Tibial nerve (tissue), 4 donors: ENCODE measurements at places on chromosomes 3 and 15. TPM values are rescaled to one million over a fixed set of nuclear protein-coding genes. Genes with fewer than 3 reads are reported as not detected.

- DNase-seq, result no peak
These were observed 153.1 kb downstream of the CLSTN2 start for GRCh38 chr3:140088058-140088457.

DNA sequence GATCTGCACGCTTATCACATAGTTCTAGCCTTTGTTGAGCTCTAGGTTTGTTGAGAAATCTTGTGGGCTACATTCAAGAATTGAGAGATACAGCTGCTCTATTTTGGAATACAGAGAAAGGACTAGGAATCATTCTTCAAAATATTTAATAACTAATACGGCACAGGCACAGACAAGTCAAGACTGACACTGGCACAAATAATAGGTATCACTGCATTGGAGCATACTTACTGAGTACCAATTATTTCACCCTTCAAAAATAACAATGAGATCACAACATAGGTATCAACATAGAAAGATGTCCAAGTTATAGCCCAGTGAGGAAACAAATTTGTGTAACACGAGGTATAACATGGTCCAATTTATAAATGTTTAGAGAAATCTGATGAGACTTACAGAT, 133.7 kb upstream of the TSC22D2 start:
- no peak for DNase-seq

- peak; percentile 59 for DNase-seq
These were observed 51.1 kb upstream of the ARRDC4 start for GRCh38 chr15:97909291-97909891.

Gene OR4F15
- total RNA-seq, result not detected

- DNase-seq, result no peak
These were observed 8.3 kb downstream of the TMPRSS7 start for GRCh38 chr3:112042842-112043280.

DNA sequence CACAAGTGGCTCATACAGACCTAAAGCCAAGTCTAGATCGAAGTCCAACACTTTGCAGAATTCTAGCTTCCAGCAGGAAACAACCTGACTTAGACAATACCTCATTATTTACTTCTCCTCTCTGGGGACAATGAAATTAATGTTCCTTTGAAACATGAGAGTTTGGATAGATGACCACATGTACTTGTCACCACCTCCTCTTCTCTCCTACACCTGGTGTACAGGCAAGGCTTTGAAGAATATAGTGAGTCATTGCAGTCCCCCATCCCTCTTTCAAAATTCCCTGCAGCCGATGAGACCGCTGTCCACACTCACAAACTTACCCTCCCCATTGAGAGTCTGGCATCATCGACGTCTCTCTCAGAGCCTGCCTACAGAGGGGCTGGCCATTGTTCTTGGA, 189.0 kb upstream of the HES1 start:
- DNase-seq, result no peak

DNA sequence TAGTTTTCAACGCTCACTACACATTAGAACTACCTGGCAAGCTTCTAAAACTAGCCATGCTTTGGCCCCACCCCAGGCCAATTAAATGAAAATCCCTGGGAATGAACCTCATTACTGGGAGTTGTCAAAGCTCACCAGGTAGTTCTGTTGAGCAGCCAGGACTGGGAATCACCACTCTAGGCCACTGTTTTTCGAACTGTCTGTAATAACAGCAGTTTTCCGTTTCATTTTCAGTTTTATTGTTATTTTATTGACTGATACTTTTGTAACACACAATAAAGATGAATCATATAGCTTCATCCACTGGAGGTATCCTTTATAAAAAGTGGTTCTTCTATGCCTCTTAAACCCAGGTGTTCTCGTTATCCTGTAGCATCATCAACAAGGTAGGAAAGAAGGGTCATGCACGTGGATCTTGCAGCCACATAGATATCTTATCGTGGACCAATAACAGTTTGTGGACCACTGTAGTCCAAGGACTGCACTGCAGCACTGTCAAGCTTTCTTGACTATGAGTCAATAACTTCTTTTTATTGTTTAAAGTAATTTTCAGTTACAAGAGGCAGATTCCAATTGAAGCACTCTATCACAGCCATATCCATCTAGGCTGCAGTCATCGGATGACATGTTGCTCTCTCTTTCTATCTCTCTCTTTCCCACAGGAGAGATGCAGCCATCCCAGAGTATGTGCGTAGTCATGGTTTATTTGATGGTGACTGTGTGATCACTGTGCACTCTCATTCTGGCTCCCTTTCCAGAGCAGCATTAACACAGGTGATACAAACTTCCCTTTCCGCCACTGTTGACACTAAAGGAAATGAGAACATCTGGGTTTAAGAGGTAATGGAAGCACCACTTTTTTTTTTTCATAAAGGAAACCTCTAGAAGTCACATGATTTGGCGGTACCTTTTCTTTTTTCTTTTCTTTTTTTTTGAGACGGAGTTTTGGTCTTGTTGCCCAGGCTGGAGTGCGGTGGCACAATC, 39.0 kb upstream of the BLM start:
- DNase-seq, result no peak

Gene RPL22L1
- total RNA-seq, result 96.6 TPM

- DNase-seq, result no peak
These were observed 50.9 kb downstream of the DPH6 start for GRCh38 chr15:35495080-35495479.

- DNase-seq, result no peak
These were observed 139.6 kb downstream of the CMSS1 start for GRCh38 chr3:99957151-99957796.

DNA sequence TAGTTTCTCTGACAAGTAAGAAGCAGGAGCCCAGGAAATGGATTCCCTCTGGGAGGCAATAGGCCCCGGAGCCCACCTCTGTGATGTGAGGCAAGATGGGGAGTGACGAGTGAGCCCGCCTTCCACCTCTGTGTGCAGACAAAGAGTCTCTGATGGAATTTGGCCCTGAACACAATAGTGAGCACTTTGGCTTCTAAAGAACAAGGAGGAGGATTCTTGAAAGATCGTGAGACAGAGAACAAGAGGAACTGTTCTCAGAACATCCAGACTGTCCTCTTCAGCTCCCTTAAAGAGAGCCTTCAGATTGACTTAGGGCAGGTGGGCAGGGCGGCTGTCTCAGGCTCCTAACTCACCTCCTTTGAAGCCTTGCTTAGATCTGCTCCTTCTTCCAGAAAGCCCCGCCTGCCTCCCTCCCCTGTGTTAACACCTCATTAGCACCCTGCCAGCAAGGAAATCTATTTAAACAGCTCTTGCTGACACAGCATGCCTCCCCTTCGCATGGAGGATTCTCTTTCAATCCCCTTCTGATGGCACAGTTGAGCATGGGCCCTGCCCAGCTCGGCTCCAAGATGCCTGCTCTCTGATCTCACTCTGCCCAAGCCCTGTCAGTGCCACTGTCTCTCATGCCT, 430.3 kb downstream of the NTRK3 start:
- DNase-seq, result no peak

DNA sequence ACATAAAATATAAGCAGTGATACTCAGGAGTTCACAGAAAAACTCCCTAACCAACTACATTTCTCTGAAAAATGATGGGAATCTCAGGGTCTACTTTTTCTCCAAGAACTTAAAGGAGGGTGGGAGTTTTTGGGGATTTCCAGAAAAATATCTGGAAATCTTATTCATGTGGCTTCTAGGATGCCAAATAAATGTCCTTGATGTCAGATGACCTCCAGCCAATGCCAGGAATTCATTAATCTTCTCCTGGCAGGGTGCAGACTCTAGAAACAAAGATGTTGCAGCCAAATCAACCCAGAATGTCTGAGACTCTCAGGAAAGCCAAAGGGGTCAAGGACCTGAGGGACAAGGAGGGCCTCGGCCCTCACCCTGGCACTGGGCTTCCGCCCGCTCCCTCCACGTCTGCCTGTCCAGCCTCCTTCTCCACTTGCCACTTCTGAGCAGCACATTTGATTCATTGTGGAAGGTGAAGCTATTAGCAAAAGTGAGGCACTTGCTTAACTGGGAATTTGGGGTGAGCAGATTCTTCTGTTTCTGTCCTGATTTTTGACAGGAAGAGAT, 61.9 kb upstream of the HEG1 start:
- DNase-seq, result no peak

DNA sequence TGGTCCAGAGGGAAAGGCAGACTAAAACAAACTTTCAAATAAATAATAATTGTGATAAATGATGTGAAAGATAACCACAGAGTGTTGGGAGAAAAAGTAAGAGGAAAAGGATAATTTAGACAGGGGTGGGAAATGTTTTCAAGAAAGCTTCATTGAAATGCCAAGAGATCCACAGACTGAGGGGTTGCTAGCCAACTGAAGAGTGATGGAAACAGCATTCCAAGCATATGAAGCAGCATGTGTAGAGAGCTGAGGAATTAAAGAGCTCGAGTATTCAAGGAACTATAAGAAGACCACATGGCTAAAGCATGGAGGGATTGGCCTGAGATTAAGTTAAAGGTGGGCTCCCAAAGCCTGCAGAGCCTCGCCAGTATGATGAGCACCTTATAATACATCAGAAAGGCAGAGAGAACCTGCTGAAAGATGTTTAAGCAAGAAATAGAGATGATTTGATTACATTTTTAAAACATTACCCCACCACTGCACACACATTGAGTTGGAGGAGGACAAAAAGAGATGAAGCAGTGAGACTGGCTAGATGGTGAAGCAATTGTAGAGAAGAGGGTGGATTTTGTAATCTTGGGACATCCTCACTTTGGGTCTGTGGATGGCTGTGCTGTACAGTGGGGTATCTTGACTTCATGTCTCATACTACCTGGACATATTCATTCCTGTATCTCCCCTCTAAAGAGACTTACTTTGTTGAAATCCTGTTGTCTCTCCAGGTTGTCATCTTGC, 100.8 kb downstream of the STAC start:
- no peak for DNase-seq

GRCh38 chr3:189121092-189121491, 50.7 kb upstream of the TPRG1 start:
- no peak for DNase-seq

DNA sequence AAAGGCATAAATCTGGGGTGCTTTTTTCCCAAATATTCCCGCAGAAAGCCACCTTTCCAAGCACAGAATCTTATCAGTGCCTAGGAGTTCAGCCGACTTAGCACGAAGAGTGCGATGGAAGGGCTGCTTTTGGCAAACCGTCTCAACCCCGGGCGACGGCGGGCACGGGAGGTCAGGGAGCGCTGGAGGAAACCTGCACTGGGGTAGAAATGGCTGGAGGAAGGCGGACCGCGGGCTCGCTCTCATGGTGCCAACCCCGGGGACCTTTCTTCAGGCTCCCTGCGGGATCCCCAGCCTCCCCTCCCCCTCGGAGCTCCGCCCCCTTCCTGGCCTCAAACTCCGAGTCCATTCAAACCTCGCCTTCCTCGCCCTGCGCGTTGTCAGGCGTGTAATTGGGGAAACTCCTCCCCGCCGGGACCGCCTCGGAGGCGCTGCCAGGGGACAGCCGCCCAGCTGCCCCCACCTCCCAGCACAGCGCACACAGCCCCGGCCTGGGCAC, at the start of gene GABRG3:
GABRG3 (plus strand) TSS at position 470 of the 499 bp plus-strand sequence.
- DNase-seq, result no peak

- no peak for DNase-seq
These were observed 13.9 kb downstream of the NR1I2 start for GRCh38 chr3:119795849-119796248.

Gene GATA2
- 8.1 TPM for total RNA-seq

GRCh38 chr3:136787349-136787748, 31.6 kb upstream of the SLC35G2 start:
- no peak for DNase-seq

Gene PP2D1
- not detected for total RNA-seq

Gene MORC1
- total RNA-seq, result not detected

DNA sequence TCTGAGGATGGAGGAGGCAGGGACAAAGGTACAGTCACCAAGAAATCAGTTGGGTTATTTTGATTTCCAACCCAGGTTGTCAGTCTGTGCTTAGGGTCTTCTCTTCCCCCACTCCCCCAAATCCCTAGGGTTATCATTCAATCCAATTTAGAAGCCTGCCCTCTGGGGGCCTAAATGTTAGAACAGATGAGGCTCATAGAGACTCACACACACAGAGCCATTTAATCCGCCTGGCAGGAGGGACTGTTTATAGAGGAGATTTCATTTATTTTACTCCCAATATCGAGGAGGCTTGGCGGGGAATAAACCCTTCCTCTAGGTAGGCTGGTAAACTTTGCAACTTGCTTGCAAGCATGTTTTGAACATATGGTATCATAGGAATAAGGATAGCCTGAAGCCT, 52.8 kb downstream of the RHCG start:
- DNase-seq, result no peak

Gene SLC15A2
- total RNA-seq, result 5.7 TPM

DNA sequence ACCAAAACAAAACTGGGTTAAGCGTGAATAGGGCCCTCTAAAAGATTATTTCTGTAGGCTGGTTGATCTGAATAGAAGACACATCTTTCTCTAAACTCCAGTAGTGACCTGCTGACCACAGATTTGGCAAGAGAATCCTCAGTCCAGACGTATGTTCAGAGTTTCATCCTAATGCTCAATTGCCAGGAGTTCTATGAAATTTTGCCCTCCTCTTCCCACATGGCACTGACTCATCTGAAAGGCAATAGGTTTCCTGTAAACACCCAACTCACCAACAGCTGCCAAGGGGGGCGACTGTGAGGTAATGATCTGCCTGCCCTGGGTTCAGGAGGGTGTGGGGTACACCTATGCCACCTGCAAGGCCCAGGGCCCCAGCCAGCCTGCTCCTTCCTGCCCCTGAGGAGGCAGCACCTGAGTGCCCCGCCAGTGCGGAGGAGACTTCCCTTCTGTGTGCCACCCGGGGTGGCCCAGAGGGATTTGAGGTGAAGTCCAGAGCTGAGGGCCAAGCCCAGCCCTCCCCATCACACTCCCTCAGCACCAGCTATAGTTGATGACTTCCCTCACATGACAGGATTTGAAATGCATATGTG, 8.4 kb upstream of the PLA2G4D start:
- no peak for DNase-seq

DNA sequence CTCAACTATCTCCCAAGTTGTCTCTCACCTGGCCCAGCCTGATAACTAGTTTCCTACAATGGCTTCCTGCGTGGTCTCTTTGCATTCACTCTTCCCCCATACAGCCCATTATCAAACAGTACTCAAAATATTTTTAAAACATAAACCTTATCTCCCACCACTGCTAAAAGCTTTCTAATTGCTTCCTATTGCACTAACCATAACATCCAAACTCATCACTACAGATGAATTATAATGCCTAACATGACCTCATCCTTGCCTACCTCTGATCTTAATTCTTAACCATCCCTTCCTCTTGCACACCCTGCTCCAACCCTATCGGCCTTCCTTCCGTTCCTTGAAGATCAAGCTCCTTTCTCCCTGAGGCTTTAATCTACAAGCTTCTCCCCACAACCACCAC, 17.0 kb downstream of the ACAP2 start:
- no peak for DNase-seq
